Retina (tissue), 1 donor: ENCODE measurements at places on chromosomes 7 and 10.

GRCh38 chr7:82294382-82294784, 149.2 kb downstream of the CACNA2D1 start:
- DNase-seq, result no peak

DNA sequence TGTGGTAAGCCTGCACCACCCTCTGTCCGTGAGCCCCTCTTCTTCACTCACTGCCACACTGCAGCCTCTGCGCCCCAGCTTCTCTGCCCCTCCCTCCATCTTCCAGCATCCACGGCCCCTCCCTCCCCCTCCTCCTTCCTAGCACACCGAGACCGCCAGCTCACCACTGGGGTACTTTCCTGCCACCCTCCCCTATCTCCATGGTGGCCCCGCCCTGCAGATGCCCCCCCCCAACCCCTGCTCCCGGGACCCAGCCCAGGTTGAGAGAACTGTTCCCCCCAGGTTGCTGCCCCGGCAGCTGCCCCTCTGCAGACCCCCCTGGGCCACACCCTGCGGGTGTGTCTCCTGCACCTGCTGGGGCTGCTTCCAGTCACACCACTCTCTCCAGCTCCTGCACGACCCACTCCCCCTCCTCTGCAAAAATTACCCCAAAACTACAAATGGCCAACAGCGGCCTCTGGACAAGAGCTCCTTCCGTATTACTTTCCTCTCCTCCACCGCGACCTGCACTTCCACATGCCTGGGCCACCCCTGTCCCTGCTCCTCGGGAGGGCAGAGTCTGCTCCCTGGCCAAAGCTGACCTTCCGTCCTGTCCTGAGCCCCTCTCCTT, 209.2 kb upstream of the PPP2R2D start:
- DNase-seq, result no peak

- no peak for DNase-seq
Observed at GRCh38 chr7:147492606-147493005, 1098.0 kb upstream of the C7orf33 start.

GRCh38 chr7:105674200-105674920, 93.1 kb upstream of the EFCAB10 start:
- DNase-seq, result no peak

- no peak for DNase-seq
Observed at GRCh38 chr10:46552526-46553237, 3.8 kb downstream of the GPRIN2 start.

- peak; percentile 63 for DNase-seq
Observed at GRCh38 chr7:107660381-107661080, at the start of gene SLC26A4. Gene SLC26A4, plus strand, starts transcription at chr7:107660828. Its CDS starts 814 bp downstream, at chr7:107661642.

- DNase-seq, result no peak
Observed at GRCh38 chr10:117170244-117170643, 27.0 kb upstream of the KCNK18 start.

DNA sequence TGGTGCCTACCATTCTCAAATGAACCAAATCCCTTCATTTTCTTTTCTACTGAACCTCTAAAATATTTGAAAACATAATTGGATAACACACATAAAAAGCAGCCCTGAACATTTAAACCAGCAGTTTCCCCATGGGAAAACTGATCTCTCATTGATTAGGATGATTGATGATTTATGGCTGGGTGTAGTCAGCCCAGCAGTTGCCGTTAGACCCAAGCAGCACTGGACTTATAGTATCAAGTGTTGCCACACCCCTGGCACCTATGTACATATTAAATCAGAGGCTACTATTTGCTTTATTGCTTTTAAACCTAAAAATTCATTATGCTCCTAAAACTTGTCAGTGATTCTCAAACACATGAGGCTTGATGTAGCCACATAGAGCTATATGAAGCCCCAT, 20.2 kb upstream of the SLC25A13 start:
- no peak for DNase-seq

GRCh38 chr10:68595513-68595912, 35.4 kb downstream of the TET1 start:
- no peak for DNase-seq

GRCh38 chr7:139990142-139990535, 72.6 kb downstream of the PARP12 start:
- DNase-seq, result no peak

- no peak for DNase-seq
Observed at GRCh38 chr10:129960481-129961156, 3.5 kb downstream of the EBF3 start.

GRCh38 chr7:129108581-129108980, 35.9 kb upstream of the TSPAN33 start:
- no peak for DNase-seq

DNA sequence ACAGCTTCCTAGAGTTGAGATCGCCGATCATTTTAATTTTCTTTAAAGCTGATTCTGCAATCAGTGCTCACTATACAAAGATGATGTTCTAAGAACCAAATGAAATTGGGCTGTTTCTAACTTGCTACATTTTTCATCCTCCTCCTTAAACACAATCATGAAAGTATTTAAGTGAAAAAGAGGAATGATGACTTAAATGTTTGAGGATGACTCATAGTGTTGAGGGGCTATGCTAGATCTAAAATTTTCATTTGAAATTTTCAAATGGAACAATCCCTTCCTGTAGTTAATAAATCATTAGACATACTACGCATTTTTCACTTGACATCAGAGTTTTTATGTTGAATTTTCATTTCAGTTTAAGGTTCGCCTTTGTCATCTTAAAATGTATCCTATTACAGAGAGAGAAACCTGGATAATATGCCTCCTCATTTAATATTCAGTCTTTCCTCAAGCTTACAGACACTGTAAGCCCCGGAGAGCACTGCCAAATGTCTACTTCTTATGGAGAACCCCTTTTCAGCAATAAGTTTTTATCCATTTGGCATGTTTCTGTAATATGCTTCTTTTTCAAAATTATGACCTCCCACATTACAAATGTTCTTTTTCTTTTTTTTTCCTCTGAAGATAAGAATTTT, 499.6 kb downstream of the MAGI2 start:
- DNase-seq, result no peak

GRCh38 chr10:52004342-52004949, 305.1 kb upstream of the CSTF2T start:
- DNase-seq, result no peak
